ENCODE measurements at places on chromosomes 7 and 10. TPM values are rescaled to one million over a fixed set of nuclear protein-coding genes. Genes with fewer than 3 reads are reported as not detected.

Gene CCDC126
- 8.7 TPM for total RNA-seq

Gene GPR158
- total RNA-seq, result not detected

Gene ASAH2
- total RNA-seq, result 8.9 TPM

Gene CFAP70
- 0.13 TPM for total RNA-seq

Gene FAM221A
- not detected for total RNA-seq

Gene FASTK
- total RNA-seq, result 52.9 TPM

Gene PIP4K2A
- 22.6 TPM for total RNA-seq

Gene AZGP1
- 37.9 TPM for total RNA-seq

Gene NFE2L3
- total RNA-seq, result 8.8 TPM

Gene YAE1
- 28.3 TPM for total RNA-seq

Gene GPR146
- 2.0 TPM for total RNA-seq

Gene SH2B2
- 0.46 TPM for total RNA-seq

Gene SERPINE1
- 9.2 TPM for total RNA-seq

Gene FHIP2A
- total RNA-seq, result 8.3 TPM

Gene EZH2
- total RNA-seq, result 30.4 TPM
